ENCODE measurements at places on chromosomes 1 and 21. TPM values are rescaled to one million over a fixed set of nuclear protein-coding genes. Genes with fewer than 3 reads are reported as not detected.
A peak's percentile ranks its signal among the peaks of the same experiment; 100 is the strongest.

GRCh38 chr1:117698398-117699160 is 92.7 kb downstream of the TENT5C start:
- DNase-seq: no peak

DNA sequence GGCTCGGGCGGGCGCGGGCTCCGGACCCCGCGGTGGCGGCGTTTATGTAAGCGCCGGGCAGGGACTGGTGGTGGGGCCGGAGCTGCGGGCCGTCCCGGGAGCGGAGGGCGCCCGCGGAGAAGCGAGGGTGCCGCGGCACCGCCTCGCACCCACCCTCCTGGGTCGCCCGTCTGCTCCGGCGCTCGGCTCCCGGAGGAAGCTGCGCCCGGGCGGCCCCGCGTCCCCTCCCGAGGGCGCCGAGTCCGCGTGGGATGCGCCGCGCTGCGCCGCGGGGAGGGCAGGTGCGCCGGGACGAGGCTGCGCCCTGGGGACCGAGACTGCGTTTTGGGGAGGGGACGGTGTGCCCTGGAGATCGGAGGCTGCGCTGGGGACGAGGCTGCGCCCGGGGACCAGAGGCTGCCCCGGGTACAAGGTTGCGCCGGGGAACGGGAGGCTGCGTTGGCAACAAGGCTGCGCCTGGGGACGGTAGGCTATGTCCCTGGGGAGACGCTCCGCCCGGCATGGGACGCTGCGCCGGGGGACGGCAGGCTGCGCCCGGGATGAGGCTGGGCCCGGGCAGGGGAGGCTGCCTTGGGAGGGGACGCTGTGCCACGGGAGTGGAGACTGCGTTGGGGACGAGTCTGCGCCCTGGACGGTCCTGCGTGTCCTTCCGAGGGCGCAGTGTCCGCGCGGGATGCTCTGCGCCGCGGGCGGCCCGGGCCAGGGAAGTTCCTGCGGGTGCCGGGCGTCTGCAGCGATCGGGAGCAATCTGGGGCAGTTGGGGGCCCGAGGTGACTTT is 627 bp downstream of the ADARB1 start:
- DNase-seq: peak; percentile 18

GRCh38 chr1:192906334-192906733 is 97.5 kb downstream of the RGS2 start:
- DNase-seq: no peak

GRCh38 chr1:157438613-157439012 is 113.7 kb downstream of the FCRL5 start:
- no peak for DNase-seq

DNA sequence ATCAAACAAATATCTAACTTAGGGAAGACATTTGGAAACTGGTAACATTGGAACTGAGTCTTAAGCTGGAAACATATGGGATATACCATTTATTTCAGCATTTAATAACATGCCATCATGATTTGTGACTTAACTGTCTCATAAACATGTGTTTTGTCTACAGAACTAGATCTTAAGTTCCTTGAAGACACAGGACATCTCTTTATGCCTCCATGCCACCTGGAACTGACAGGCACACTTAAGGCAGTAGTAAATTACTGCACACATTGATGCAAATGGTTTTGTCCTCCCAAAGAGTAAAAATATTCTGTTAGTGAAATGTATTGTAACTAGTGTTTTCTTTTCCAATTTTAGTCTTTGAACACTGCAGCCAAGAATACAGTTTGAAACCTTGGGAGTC is 1.6 kb upstream of the EXO1 start:
- DNase-seq: no peak

- DNase-seq: no peak
These were observed 19.5 kb downstream of the HLCS start for GRCh38 chr21:36946949-36947356.

The KRTAP7-1 gene
- total RNA-seq: not detected

The DMRTA2 gene
- not detected for total RNA-seq

The RHCE gene
- total RNA-seq: not detected

The CAPZA1 gene
- 114 TPM for total RNA-seq
